AG10803 (cell line): ENCODE measurements at places on chromosomes 16 and 17.

DNA sequence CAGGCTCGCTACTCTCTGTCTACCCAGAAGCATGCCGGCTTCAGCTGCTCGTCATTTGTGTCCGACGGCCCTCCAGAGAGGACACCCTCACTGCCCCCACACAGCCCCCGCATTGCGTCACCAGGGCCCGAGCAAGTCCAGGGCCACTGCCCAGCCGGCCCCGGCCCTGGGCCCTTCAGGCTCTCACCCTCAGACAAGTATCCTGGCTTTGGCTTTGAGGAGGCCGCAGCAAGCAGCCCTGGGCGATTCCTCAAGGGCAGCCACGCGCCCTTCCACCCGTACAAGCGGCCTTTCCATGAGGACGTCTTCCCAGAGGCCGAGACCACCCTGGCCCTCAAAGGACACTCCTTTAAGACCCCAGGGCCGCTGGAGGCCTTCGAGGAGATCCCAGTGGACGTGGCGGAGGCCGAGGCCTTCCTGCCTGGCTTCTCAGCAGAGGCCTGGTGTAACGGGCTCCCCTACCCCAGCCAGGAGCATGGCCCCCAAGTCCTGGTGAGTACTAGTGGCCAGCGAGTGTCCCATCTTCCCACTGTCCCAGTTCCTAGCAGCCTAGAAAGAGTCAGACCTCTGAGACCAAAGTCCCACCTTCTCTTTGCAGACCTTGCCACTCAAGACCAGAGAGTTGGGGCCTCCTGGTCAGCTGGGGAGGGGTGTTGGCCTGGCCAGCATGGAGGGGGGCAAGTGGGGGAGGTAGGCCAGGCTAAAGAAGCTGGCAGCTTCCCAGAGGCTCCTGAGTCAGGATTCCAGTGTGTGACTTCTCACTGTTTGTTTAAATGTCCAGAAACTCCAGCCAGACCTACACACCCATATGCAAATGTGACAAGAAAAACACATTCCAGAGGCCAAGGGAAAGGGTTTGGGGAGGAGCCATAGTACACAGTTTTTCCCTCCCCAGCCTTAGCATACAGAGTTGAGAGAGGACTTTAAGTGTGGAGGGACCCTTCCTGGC lies 18.6 kb downstream of the FOXN1 start:
- DNase-seq, result peak; percentile 39

DNA sequence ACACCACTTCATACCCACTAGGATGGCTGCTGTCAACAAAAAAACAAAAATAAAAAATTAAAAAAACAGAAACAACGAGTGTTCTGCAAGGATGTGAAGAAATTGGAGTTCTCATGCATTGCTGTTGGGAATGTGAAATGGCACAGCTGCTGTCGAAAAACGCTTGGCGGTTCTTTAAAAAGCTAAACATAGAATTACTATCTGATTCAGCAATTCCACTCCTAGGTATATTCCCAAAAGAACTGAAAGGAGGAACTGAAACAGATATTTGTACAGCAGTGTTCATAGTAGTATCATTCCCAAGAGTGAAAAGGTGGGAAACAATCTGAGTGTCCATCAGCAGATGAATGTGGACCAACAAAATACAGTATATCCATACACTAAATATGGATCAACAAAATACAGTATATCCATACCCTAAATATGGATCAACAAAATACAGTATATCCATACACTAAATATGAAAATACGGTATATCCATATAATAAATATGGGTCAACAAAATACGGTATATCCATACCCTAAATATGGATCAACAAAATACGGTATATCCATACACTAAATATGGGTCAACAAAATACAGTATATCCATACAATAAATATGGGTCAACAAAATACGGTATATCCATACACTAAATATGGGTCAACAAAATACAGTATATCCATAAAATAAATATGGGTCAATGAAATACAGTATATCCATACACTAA lies 8.7 kb downstream of the METTL16 start:
- DNase-seq, result no peak

GRCh38 chr16:21260870-21261791 lies 17.0 kb downstream of the CRYM start:
- DNase-seq, result peak; percentile 27

DNA sequence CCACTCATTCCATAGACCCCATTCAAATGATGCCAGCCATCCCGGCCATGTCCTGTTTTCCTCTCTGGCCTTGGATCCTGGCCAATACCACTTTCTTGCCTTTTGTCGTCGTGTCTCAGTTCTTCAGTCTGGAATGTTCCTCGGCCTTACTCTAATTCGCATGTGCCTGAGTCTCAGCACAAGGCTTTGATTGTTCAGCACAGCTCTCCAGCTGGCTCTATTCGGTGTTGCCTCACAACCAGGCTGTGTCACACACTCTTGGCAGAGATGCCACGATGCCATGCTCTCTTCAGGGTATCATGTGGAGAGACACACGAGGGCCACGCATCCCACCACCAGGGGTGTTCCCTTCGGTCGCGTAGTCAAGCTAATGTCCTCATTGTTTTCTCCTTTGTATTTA lies 1.8 kb upstream of the VPS4A start:
- DNase-seq, result no peak

- peak; percentile 53 for DNase-seq
Observed at GRCh38 chr17:74842599-74843351, 16.9 kb downstream of the GRIN2C start.

DNA sequence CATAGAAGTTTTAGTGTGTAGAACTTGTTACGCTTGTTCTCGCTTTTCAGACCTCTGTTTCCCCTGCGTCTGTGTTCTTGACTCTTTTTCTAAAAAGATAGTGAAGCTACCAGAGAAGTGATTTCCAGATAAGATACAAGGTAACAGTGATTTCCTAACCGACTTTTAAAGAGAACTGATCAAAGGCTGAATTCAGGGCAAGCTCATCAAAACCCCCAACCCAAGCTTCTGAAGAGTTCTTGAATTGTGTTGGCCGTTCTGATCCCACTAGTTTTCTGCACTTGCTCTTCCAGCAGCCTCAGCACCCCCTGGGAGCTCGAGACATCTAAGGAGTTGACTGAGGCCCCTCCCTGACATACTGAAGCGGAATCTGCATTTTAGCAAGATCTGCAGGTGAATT lies 12.7 kb upstream of the NSMCE1 start:
- DNase-seq, result no peak

DNA sequence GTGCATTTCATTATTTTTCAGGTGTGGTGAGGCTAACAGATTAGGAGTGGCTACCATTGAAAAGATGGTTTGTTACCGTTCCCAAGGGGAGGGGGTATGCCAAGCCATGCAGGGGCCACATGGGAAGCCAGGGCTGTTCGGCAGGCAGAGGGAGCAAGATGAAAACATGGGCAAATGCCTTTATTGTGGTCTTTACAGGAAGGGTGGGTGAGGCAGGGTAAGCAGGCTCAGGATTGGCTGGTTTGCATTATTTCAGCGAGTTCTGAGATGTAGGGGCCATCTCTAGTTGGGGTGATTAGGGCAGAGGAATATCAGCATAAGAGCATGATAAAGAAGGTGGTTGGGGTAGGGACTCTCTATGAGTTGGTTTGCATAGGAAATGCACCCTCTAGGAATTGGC lies 117.6 kb downstream of the CCT6B start:
- DNase-seq, result no peak

- DNase-seq, result no peak
Observed at GRCh38 chr17:38735161-38735997, 5.2 kb downstream of the CISD3 start.

GRCh38 chr17:65277576-65277975 lies 140.4 kb downstream of the RGS9 start:
- peak; percentile 78 for DNase-seq

DNA sequence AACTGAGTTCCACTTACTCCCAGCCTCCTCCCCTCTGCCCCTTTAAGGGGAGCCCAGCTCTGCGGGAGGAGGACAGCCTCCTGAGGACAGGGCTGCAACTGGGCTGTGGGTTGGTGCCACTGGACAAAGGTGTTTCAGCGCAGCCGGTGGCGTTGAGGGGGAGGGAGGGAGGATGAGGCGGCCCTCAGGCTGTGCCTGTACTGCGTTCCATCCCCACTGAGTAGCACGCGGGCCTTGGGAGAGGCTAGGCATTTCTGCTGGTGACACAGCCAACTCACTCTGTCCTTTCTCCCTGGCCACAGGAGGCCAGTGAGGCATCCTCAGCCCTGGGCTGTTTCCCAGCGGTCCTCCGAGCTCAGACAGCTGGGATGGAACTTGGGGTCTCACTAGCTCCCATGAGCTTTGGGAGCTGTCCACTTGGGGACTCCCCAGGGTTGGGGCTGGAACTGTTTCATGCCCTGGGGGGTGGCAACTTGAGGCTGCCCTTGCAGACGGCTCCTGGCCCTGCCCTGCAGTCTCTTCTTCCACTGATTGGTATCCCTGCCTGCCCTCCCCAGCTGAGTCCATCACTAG lies 70.5 kb downstream of the MPRIP start:
- DNase-seq, result no peak

GRCh38 chr17:81080019-81080418 lies 45.1 kb downstream of the BAIAP2 start:
- DNase-seq, result no peak

GRCh38 chr16:76164970-76165558 lies 112.1 kb upstream of the CNTNAP4 start:
- no peak for DNase-seq

DNA sequence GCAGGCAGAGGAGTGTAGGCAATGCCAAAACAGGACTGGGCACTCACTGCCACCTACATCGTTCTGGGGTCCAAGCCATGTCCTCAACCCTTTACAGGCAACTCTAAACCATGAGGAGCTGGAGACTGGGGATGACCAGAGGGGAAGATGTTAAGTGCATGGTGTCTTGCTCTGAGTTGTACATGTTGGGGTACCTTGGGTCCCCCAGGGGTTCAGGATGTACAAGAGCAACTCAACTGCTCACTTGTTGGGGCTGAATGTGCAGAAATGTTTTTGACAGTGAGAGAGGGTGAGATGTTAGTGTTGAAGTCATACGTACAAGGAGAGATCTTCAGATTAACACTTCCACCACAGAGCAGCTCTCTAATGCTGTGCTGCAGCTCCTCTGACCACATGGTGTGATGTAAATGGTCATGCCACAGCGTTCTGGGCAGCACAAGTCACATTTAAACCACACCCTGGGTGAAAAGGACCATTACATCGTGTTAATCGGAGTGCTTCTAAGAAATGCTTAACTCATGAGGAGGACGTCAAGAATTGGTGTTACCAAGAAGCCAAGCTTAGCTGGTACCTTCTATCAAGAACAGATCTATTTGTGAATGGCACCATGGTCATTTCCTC lies 2.4 kb downstream of the CCL18 start:
- no peak for DNase-seq

- no peak for DNase-seq
Observed at GRCh38 chr16:88740727-88741055, 34.4 kb downstream of the CTU2 start.

DNA sequence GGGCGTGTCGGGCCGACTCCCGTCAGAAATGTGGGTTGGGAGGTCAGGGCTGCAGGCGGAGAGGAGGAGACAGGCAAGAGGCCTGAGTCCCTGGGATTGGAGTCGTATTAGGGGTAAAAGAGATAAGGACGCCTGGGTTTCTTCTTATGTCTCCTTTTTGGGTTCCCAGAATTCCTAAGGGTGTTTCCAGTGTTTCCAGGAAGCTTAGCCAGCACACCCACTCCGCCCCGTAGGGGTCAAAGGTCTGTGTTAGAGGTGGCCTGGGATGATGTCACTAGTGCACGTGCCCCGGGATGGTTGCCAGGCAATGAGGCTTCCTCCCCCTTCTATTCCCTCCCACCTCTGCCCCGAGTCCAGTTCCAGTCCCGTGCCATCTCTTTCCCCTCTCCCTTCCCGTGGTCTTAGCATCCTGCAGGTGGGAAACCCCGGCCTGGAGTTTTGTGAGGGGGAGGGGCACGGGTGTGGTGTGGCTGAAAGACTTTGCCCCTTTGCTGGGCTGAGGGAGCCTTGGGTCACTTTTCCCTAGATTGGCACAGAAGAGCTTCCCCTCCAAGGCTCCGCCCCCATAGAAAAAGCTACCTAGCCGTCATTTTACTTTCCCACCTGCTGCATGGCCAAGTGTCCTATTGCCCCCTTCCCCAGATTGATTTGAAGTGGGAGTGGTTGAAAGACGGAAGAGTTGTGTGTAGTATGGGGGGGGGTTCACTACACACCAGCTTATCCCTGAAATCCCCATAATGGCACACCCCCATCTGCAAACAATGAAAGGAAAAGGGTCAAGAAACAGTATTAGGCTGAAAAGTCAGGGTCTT lies 2.8 kb downstream of the KDM6B start:
- peak; percentile 88 for DNase-seq

- no peak for DNase-seq
Observed at GRCh38 chr16:63981639-63982038, 1140.2 kb downstream of the CDH11 start.
